ENCODE measurements at places on chromosomes 5 and 9.

DNA sequence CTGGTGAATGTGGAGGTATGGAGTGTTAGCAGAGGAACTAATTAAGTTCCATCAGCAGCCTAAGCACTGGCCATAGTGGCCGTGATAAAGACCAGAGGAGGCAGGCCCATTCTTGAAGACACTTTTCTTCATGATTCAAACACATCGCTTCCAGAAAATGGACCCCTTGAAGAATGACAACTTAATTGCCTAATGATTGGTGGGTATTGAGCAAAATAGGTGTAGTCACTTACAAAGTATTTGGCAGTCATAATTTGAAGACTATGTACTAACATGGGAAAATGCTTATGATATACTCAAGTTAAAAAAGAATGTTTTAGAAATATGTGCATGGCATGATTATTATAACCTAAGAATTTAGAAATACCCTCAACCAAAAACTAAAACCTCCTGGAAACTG, 44.8 kb downstream of the MEGF10 start:
- peaks cover 15% of the 10 kb centered on the region for H3K4me1 ChIP-seq
- H3K27ac ChIP-seq = no peak overlapping the region
- peaks cover 24% of the 10 kb centered on the region for H3K27me3 ChIP-seq
- no peak overlapping the region for H3K4me3 ChIP-seq
- no peaks in the 10 kb centered on the region for H3K36me3 ChIP-seq

DNA sequence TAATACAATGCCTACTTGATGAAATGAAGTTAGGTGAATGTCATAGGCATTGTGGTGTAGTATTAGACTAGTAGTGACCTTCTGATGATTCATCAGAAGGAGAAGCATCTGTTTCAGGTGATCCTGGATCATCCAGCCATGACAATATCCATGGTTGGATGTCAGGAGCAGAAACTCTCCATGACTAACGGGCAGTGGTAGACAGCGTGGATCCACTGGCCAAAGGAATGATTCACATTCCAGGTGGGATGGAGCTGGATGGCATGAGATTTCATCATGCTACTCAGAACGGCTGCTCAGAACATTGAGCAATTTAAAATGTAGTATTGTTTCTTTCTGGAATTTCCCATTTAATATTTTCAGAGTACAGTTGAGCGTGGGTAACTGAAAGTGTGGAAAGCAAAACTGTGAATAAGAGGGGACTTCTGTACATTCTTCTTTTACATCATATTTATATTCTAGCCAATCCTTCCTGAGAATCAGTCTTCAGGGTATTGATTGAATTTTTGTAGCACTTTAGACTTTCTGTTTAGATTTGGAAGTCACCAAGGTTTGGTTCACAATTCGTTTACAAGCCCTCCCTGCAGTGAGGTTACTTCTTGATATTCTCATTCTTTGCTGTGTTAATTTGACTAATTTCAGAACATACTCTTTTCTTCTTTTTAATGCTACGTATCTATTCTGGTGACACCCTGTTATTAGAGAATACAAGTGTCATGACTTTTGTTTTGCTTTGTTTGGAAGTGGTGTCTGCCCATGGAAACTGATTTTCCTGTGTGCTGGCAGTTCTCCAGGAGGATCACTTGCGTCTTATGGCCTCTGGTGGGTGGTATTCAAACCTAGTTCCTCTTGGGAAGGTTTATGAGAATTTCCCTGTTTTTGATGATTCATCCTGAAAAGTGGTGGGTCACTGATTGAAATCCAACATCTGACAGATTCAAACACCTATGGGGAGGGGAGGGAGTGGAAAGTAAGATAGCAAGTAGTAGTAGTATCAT, 12.2 kb upstream of the CLINT1 start:
- H3K4me3 ChIP-seq = no peak overlapping the region
- H3K27ac ChIP-seq = no peak overlapping the region
- no peaks in the 10 kb centered on the region for H3K36me3 ChIP-seq
- H3K27me3 ChIP-seq = no peaks in the 10 kb centered on the region

DNA sequence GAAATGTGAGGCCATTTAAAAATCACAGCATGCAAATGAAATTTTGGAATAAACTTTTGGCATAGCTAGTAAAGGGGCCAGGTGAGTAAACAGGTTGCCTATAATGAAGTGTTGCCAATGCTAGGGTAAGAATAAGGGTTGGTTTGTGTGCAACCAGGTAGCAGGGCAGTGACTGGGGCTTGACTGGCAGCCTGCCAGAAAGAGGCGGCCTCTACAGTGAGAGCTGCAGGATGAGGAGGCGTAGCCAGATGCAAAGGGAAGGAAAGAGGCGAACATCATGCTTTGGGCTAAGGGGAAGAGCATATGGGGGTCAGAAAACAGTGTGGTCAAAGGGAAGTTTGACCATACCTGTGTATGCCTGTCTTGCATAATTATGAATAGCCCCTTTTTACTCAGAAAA, 70.6 kb downstream of the MAST4 start:
- H3K4me1 ChIP-seq = peaks cover 2% of the 10 kb centered on the region
- peaks cover 21% of the 10 kb centered on the region for H3K27me3 ChIP-seq
- DNase-seq = no peak
- no peak overlapping the region for H3K27ac ChIP-seq

- no peak overlapping the region for H3K4me3 ChIP-seq
- peaks cover 4% of the 10 kb centered on the region for H3K4me1 ChIP-seq
- no peak overlapping the region for H3K27ac ChIP-seq
Observed at GRCh38 chr9:124035001-124035650, 23.6 kb downstream of the LHX2 start.

- H3K27me3 ChIP-seq = no peaks in the 10 kb centered on the region
- DNase-seq = no peak
- H3K4me3 ChIP-seq = no peak overlapping the region
- no peaks in the 10 kb centered on the region for H3K4me1 ChIP-seq
Observed at GRCh38 chr5:164608507-164608906, 1103.1 kb downstream of the MAT2B start.

GRCh38 chr5:178797101-178797521, 62.6 kb upstream of the ZNF354B start:
- H3K27ac ChIP-seq = no peak overlapping the region
- H3K36me3 ChIP-seq = no peaks in the 10 kb centered on the region
- H3K4me3 ChIP-seq = no peak overlapping the region
- no peaks in the 10 kb centered on the region for H3K4me1 ChIP-seq
- H3K27me3 ChIP-seq = no peaks in the 10 kb centered on the region

- peaks cover 4% of the 10 kb centered on the region for H3K36me3 ChIP-seq
- no peak for DNase-seq
- H3K27ac ChIP-seq = no peak overlapping the region
- no peaks in the 10 kb centered on the region for H3K4me1 ChIP-seq
- no peaks in the 10 kb centered on the region for H3K27me3 ChIP-seq
- H3K4me3 ChIP-seq = no peak overlapping the region
Observed at GRCh38 chr5:121805911-121806310, 45.8 kb upstream of the FTMT start.

DNA sequence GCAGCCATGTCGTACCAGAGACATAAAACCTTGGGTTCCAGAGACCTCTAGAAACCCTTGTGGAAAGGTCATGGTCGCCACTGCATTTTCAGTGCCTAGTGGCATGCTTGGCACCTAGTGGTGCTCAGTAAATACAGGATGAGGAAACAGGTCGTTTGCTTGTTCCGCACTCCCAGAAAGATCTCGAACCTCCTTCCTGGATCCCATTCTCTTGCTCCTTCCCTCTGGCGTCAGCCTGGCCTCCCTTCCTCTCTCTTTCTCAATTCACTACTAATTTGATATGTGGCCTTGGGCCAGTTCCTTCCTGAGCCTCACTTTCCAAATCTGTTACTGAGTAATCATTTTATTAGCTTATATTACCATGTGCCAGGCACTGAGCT, 4.4 kb downstream of the NDST1 start:
- no peaks in the 10 kb centered on the region for H3K36me3 ChIP-seq
- H3K4me3 ChIP-seq = no peak overlapping the region
- H3K4me1 ChIP-seq = peaks cover 58% of the 10 kb centered on the region
- no peaks in the 10 kb centered on the region for H3K27me3 ChIP-seq
- DNase-seq = no peak
- H3K27ac ChIP-seq = peak overlapping the region; percentile 60

DNA sequence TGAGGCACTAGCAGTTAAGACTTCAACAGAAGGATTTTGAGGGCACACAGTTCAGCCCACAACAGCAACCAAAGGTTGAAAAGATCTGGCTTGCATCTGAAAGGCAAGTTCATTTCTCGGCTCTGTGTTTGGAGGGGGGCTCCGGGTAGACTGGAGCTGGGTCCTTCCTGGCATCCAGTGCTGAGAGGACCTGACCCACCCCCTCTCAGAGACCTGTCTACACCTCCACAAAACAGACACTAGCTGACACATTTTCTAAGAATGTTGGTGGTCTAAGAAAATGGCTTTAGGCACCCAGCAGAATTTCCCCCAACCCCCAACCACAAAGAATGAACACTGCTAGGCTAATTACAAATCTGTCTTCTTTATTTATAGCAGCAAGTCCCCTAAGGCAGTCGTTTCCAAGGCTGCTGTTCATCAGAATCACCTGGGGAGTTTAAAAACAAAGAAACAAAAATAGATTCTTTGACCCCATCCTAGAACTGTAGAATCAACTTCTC, 6.2 kb upstream of the PTCH1 start:
- DNase-seq = no peak
- H3K4me3 ChIP-seq = no peak overlapping the region
- H3K4me1 ChIP-seq = no peaks in the 10 kb centered on the region

- no peak for DNase-seq
- H3K4me3 ChIP-seq = no peak overlapping the region
- no peaks in the 10 kb centered on the region for H3K27me3 ChIP-seq
- H3K36me3 ChIP-seq = no peaks in the 10 kb centered on the region
Observed at GRCh38 chr5:30401479-30402058, 791.9 kb upstream of the CDH6 start.

- peaks cover 3% of the 10 kb centered on the region for H3K27me3 ChIP-seq
- H3K4me1 ChIP-seq = no peaks in the 10 kb centered on the region
- peak overlapping the region; percentile 41 for H3K27ac ChIP-seq
- H3K36me3 ChIP-seq = peaks cover 39% of the 10 kb centered on the region
- H3K4me3 ChIP-seq = peak overlapping the region; percentile 71
Observed at GRCh38 chr5:178941361-178941760, 363 bp downstream of the ZNF454 start.

DNA sequence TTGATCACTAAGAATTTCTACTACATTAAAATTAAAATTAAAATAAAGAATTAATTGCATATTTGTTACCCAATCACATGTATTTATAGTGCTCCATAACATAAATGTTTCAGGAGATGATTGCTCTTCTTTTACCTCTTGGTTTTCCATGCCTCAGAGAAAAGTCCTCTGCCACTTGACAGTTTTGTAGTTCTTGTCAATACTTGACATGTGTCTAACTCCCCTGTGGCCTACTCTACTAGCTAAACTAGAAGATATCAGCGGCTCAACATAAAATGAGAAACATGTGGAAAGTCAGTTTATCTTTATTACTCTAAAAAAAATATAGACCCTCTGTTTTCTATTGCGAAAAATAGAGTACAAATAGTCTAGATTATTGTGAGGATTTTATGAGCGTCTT, 650.6 kb upstream of the NUDT12 start:
- no peak overlapping the region for H3K27ac ChIP-seq
- peaks cover 7% of the 10 kb centered on the region for H3K4me1 ChIP-seq
- no peak for DNase-seq
- H3K27me3 ChIP-seq = no peaks in the 10 kb centered on the region

DNA sequence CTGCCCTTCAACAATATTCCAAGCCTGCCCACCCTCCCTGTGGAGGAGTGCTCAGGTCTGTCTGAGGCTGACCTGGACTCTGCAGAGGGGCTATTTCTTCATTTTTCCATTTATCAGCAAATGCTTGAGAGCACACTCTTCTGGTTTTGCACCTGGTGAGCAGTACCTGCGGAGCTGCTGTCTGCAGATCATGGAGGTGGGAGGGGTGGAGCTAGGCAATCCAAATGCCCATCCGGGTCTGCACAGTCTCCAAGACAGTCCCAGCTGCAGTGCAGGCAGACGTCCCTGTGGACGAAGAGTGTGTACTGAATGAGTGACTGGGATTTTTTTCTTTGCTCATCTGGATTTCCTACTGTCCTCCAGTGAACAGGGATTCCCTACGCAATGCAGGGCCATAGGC, 239.8 kb downstream of the IRX2 start:
- DNase-seq = no peak
- peaks cover 47% of the 10 kb centered on the region for H3K27me3 ChIP-seq
- H3K4me3 ChIP-seq = no peak overlapping the region
- no peaks in the 10 kb centered on the region for H3K36me3 ChIP-seq

DNA sequence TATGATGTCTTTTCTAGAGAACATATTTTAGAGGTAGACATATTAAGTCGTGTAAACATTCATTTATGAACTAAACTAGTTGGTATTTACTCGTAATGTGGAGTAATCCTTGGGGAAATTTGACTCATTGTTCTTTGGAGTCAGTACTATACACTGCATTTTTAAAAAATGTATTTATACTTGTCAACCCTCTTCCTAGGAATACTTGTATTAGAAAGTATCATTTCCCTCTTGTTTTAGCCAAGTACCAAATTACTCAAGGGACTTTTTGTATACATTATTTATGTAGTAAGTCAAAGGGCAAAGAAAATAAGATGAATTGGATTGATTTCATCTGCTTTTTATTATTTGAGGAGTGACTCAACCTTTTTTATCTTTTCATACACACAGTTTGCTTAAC, 248.1 kb upstream of the IZUMO3 start:
- no peak overlapping the region for H3K27ac ChIP-seq
- no peak for DNase-seq
- H3K27me3 ChIP-seq = peaks cover 4% of the 10 kb centered on the region
- no peaks in the 10 kb centered on the region for H3K4me1 ChIP-seq

GRCh38 chr5:153791339-153791738, 247.4 kb downstream of the FAM114A2 start:
- no peaks in the 10 kb centered on the region for H3K36me3 ChIP-seq
- H3K27ac ChIP-seq = no peak overlapping the region
- H3K27me3 ChIP-seq = peaks cover 9% of the 10 kb centered on the region

GRCh38 chr5:67173959-67174358, 22.6 kb downstream of the CD180 start:
- DNase-seq = no peak
- H3K27me3 ChIP-seq = no peaks in the 10 kb centered on the region
- H3K27ac ChIP-seq = no peak overlapping the region
- H3K4me1 ChIP-seq = no peaks in the 10 kb centered on the region

- no peak overlapping the region for H3K4me3 ChIP-seq
- no peaks in the 10 kb centered on the region for H3K27me3 ChIP-seq
- H3K27ac ChIP-seq = no peak overlapping the region
- peaks cover 23% of the 10 kb centered on the region for H3K36me3 ChIP-seq
Observed at GRCh38 chr5:40823459-40823858, 11.6 kb downstream of the RPL37 start.

- no peak overlapping the region for H3K4me3 ChIP-seq
- peaks cover 13% of the 10 kb centered on the region for H3K4me1 ChIP-seq
- no peaks in the 10 kb centered on the region for H3K36me3 ChIP-seq
- H3K27ac ChIP-seq = no peak overlapping the region
Observed at GRCh38 chr5:90807496-90807895, 248.9 kb downstream of the ADGRV1 start.

- H3K36me3 ChIP-seq = no peaks in the 10 kb centered on the region
- H3K27me3 ChIP-seq = no peaks in the 10 kb centered on the region
- H3K4me1 ChIP-seq = peaks cover 1% of the 10 kb centered on the region
- no peak overlapping the region for H3K27ac ChIP-seq
- no peak overlapping the region for H3K4me3 ChIP-seq
Observed at GRCh38 chr9:1217076-1217475, 166.9 kb downstream of the DMRT2 start.

GRCh38 chr5:78751872-78752271, 103.3 kb upstream of the LHFPL2 start:
- no peaks in the 10 kb centered on the region for H3K36me3 ChIP-seq
- H3K27ac ChIP-seq = no peak overlapping the region
- H3K4me3 ChIP-seq = no peak overlapping the region
- peaks cover 13% of the 10 kb centered on the region for H3K4me1 ChIP-seq
- H3K27me3 ChIP-seq = no peaks in the 10 kb centered on the region

- no peak overlapping the region for H3K4me3 ChIP-seq
- H3K27me3 ChIP-seq = no peaks in the 10 kb centered on the region
- H3K36me3 ChIP-seq = no peaks in the 10 kb centered on the region
- H3K4me1 ChIP-seq = peaks cover 16% of the 10 kb centered on the region
Observed at GRCh38 chr5:50595199-50595598, 71.2 kb upstream of the PARP8 start.
